ENCODE measurements at places on chromosomes 6 and 20.

DNA sequence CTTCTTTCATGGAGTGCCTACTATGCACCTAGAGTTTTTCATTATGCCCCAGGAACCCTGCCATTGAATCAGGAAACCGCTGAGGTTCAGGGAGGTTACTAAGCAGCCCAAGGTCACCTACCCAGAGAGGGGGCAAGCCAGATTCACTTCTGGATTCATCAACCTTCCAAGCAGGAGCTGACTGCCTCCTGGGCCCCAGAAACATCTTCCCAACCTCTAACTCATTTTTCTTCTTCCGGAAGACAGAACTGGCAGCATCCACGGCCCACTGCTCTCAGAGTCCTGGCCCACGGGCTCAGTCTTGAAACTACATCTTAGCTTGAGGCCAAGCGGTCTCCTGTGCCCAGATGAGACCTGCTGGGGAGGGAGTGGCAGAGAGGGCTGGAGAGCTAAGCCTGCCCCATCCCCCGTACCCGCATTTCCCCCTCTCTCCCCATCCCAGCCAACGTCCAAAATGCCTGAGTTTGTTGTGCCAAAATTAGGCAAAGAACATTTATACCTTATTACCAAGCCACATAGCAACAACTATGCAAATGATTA is 281.0 kb downstream of the CDC5L start:
- no peak for DNase-seq

DNA sequence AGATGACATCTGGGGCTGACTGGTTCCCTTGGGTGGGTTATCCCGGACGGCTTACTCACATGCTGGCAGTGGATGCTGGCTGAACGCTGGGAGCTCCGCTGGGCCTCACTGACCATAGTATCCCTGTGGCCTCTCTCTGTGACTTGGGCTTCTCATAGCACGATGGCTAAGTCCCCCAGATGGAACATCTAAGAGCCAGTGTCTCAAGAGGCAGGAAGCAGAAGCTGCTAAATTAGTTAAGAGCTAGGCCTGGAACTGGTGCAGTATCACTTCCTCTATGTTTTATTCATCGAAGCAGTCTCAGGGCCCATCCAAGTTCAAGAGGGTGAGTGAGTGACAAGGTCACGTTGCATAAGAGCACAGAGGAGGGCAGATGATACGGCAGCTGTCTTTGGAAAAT is 116.5 kb upstream of the LAMP5 start:
- DNase-seq, result peak; percentile 2

GRCh38 chr6:44176130-44176761 is 17.6 kb downstream of the CAPN11 start:
- no peak for DNase-seq

DNA sequence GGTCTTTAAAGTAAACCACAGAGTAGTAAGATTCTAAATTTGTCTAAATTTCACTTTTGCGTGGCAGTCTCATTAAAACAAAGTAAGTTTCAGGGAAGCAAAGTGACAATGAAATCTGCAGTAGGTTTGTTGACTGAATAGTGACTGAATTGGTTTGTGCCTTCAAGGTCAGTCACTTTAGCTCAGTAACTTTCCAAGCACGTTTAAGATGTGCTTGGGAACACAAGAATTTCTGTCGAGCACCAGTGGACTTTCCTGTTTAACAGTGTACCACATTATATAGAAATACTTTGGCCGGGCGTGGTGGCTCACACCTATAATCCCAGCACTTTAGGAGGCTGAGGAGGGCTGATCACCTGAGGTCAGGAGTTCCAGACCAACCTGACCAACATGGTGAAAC is 1.7 kb upstream of the CD24 start:
- no peak for DNase-seq

DNA sequence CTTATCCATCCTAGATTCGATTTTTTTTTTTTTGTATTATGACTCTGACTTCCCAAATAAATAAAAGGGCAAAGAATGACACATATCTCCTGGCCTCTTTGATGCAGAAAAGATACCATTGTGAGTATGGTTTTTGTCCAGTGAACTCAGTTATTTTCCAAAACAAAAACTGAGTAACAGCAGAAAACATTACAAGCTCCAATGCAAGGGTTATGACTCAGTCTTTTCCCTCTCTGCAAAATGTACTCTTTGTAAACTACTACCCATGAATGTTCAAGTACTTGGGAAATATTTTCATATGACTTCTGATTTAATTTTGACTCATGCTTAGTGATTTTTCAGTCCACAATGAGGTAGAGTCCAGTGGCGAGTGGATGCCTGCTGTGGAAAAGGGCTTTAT is 355.3 kb downstream of the RNF144B start:
- no peak for DNase-seq

DNA sequence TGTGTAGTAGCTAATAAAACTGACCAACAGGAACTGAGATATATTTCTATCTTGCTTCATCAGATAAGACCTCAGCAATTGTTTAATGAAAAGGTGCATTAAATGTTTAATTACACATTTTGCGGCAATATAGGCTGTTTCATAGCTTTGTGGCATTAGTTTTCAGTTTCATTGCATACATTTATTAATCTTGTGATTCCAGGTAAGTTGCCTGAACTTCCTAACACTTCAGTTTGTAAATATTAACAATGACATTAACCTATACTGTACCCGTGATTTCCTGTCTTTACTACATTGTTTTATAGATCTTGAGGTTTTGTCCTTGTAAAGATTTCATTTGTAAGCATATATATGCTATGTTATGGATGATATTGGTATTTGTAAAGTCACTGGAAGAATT is 66.5 kb downstream of the PKIB start:
- no peak for DNase-seq

DNA sequence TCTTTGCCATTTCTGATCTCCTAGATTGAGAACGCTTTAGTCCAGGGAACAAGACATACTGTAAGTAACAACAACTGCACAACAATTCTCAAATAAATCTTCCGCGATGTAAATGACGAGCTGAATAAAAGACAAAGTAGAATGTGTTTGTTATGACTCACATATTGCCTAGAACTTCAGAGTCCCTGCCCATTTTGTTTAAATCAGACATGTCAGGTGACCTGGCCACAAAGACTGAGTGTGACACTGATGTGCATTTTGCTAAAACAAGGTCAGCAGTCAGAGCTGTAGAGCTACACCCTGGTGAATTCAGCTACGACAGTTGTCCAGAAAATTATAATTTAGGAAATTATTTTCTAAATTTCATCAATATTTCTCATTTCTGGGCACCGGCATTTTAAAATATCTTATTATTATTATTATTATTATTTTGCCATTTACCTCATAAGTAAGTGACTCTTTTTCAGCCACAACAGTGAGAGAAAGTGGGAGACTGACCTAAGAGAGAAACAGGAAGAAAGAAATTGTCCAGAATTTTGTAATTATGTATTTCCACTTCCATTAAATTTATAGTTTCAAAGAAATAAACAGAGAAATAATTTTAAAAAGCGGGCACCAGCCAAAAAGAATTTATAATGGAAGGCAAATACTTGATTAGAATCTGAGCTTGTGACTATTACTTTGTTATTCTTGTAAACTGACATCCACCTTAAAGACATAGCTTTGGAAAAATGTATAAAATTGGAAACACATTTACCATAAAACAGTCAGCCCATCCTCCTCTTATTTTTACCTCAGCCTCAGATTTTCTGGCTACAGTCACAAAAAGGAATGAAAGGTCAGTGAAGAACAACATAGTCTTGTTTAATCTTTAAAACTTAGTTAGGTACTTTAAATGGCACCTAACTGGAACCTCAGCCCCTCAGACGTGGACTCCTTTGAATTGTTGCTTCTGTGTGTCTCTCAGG is 157.0 kb upstream of the CITED2 start:
- peak; percentile 81 for DNase-seq

DNA sequence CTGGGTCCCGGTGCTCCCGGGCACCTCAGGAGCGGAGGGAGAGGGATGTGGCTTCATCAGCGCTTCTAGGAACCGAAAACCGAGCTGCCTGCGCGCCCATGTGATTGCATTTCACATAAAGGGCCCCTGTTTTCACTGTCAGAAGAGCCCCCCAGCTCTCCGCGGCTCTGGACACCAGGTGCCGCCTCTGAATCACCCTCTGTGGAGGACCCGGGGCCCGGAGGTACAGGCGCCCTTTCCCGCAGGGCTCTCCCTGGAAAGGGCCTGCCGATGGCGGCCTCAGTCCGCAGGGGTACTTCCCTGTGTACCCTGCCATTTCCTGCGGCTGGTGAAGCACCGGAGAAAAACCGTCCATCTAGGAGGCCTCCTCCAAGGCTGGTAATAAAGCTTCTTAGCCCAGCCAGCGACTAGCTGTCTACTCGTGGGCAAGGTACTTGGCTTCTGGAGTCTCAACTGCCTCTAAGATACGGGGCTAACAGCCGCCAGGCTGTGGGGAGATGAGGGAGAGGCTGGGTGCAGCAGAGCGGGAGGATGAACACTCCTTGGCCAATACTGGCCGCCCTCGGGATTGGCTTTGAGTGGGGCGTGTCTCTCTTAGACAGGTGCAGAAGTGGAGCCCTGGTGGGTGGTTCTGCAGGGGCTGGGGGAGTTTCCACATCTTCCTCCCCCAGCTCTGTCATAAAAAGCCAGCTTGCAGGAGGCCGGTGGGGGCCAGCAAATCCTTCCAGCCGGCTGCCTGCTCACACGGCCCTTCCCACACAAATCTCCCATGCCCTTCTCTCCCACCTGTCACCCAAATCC is 1.6 kb downstream of the PPP1R16B start:
- peak; percentile 57 for DNase-seq

GRCh38 chr20:53276143-53276542 is 304.0 kb downstream of the TSHZ2 start:
- no peak for DNase-seq

DNA sequence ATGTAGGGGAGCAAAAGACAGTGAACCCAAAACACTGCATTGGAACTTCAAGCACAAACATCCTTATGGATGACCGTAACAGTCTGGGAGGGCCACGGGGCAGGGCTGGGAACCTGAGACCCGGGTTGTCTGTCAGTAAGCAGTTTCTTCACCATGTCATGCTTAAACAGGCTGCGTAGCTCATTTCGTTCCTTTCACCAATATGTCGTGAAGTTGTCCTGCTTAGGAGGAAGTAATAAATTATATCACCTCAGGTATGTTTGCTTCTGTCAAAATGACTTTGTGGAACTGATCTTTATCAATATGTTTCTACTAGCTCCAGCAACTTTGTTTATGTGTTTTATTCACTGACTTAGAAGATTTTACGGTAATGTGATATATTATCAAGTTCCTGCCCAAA is 12.4 kb upstream of the MAK start:
- no peak for DNase-seq

GRCh38 chr6:152094992-152095592 is 287.6 kb downstream of the ESR1 start:
- DNase-seq, result peak; percentile 74

GRCh38 chr6:90993770-90994169 is 406.9 kb upstream of the MAP3K7 start:
- DNase-seq, result no peak

DNA sequence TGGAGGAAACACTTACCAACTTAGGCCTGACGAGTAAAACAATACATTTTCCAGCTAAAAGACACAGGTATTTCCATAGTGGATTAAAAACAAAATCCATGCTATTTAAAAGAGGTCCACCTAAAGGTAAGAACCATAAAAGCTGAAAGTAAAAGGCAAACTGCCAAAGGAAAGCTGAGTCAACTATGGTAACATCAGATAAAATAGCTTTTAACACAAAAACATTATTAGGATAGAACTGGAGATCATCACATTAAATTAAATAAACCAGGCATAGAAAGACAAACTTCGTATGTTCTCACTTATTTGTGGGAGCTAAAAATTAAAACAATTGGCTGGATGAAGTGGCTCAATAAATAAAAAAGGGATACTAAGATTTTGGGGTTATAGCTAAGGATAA is 166.8 kb upstream of the SLC22A16 start:
- no peak for DNase-seq

DNA sequence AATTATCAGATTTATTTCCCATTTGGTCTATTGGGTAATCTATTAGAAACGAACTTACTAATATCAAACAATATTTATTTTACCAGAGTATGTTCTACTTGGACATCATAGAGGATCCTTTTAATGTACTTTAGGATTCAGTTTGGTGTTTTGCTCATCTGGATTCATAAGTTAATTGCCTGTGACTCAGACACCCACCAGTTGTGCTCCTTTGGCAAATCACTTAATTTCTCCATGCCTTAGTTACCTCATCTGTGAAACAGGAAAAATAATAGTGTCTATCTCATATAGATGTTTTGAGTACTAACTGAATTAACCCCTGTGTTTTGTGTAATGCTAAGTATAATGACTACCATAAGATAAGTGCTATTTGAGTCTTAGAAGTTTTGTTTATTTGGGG is 292.1 kb downstream of the LAMA2 start:
- no peak for DNase-seq

GRCh38 chr20:32296412-32296811 is 19.0 kb downstream of the KIF3B start:
- DNase-seq, result no peak

DNA sequence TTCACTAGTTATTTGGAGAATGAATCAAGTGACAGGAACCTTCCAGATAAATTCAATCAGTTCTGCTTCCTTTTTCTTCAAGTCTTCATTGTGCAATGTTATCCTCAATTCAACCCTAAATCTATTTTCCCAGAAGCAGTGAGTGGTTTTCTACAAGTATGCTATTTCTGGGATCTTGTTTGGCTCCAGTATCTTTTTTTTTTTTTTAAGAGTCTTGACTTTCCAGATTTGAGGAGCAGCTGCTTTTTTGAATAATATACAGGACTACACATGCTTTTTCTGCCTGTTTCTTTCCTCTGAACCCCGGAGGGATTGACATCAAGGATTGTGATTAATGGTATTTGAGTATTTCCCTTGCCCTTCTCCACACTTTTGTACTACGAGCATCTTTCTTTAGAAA is 339.2 kb upstream of the JAG1 start:
- no peak for DNase-seq

- DNase-seq, result peak; percentile 51
Measured at GRCh38 chr6:14276667-14277404, 159.3 kb downstream of the CD83 start.

DNA sequence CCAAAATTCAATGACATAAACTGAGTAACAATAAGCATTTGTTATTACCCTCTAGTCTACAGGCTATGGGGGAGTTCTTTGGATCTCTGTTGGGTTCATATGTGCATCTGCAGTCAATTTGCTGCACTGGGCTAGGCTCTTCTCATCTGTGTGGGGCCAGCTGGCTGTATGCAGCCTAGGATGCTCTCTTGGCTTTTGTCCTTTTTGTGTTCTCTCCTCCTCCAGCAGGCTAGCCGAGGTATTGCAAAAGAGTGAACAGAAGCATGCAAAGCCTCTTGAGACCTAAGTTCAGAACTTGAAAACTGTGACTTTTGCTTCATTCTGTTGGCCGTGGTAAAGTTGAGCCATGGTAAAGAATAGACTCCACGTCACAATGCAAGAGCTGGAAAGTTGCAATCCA is 62.8 kb upstream of the FOXO3 start:
- no peak for DNase-seq

- DNase-seq, result peak; percentile 13
Measured at GRCh38 chr6:13614126-13614925, 809 bp upstream of the NOL7 start.

GRCh38 chr6:80633412-80633811 is 526.9 kb downstream of the BCKDHB start:
- no peak for DNase-seq

All from CD4-positive, alpha-beta T cell treated with Interleukin-4 for 1 hour (primary cell).